ENCODE measurements at places on chromosomes 4 and X. TPM values are rescaled to one million over a fixed set of nuclear protein-coding genes. Genes with fewer than 3 reads are reported as not detected.
A peak's percentile ranks its signal among the peaks of the same experiment; 100 is the strongest.

DNA sequence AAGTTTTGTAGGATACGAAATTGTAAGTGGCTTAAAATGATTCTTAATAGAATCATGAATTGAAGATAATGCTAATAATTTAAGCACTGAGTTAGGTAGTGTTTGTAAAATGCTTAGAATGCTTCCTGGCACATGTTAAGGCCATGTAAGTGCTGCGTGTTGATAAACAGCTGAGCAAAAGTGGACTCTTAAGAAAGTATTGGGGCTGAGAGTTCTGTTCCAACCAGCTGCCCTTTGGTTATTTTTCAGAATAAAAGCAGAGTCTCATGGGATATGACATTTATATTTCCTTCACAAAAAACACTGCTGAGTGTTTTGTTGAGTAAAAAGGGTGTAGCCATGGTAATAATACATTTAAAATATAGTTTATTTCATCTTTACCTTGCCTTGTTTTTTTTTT, 42.5 kb downstream of the HTT start:
- DNase-seq: no peak
- H3K27me3 ChIP-seq: no peaks in the 10 kb centered on the region
- no peak overlapping the region for H3K27ac ChIP-seq
- H3K36me3 ChIP-seq: peaks cover 35% of the 10 kb centered on the region
- no peak overlapping the region for H3K4me3 ChIP-seq

Gene ASB9
- 0.34 TPM for total RNA-seq

Gene CLNK
- not detected for total RNA-seq

GRCh38 chrX:41092776-41093175, 7.5 kb downstream of the USP9X start:
- H3K27me3 ChIP-seq: no peaks in the 10 kb centered on the region
- no peak overlapping the region for H3K4me3 ChIP-seq
- H3K27ac ChIP-seq: no peak overlapping the region
- no peak for DNase-seq
- peaks cover 22% of the 10 kb centered on the region for H3K36me3 ChIP-seq

Gene RHOH
- 159 TPM for total RNA-seq

DNA sequence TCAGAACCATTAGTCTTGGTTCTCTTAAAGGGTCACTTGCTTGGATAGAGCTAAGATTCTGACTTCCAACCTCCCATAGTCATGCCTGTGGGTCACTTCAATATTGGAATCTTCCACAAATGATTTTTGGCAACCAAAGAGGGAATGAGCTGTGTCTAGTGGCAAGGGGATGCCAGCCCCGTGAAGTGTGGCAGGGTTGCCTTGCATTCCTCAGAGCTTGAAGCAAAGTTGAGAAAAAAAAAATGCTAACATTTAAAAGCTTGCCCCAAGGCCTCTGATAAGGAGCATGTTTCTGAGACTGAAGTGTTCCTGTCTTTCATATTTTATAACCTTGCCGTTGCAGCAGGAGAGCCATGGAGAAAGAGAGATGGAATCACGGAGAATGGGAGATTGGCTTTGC, 120.2 kb downstream of the PAPSS1 start:
- no peaks in the 10 kb centered on the region for H3K4me1 ChIP-seq
- H3K4me3 ChIP-seq: no peak overlapping the region
- no peak overlapping the region for H3K27ac ChIP-seq

GRCh38 chr4:176380352-176381157, 60.8 kb downstream of the SPCS3 start:
- DNase-seq: no peak
- H3K27ac ChIP-seq: no peak overlapping the region
- H3K27me3 ChIP-seq: no peaks in the 10 kb centered on the region
- no peaks in the 10 kb centered on the region for H3K36me3 ChIP-seq
- no peaks in the 10 kb centered on the region for H3K4me1 ChIP-seq

DNA sequence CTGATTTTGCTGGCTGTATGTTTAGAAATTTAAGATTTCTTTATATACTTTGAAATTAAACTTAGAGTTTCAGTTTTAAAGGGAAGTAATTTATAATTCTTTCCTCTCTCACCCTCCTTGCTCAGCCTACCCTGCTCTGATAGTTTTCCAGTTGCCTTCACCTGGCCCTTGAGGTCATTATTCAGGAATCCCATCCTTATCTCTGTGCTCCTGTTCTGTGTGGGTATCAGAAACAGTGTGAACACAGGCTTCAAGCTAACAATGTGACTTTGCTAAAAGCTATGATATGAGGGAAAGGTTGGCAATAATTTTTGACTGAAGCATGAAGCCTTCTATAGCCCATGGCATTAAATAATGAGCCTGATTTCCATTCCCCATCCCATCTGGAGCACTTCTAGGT, 128.1 kb downstream of the MID1 start:
- no peak overlapping the region for H3K4me3 ChIP-seq
- no peaks in the 10 kb centered on the region for H3K27me3 ChIP-seq
- no peak for DNase-seq
- no peaks in the 10 kb centered on the region for H3K36me3 ChIP-seq

Gene AKAP14
- total RNA-seq: not detected

DNA sequence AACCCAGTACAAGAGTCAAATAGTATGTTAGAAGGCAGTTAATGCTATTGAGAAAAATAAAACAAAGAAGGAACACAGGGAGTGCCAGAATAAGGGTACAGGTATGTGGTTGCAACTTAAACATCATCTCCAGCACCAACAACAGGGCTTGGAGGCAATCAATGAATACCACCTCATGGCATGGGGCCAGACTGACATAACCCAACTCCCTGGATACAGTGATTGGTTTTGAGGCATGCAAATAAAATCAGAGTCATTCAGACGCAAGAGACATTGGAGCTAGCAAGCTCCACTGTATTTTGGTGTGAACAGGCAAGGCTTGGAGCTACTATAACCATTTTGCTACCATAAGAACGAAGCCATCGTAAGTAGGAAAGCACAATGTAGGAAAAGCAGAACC, 56.7 kb downstream of the PPP3CA start:
- H3K36me3 ChIP-seq: no peaks in the 10 kb centered on the region
- no peak overlapping the region for H3K4me3 ChIP-seq
- H3K27me3 ChIP-seq: no peaks in the 10 kb centered on the region
- H3K27ac ChIP-seq: no peak overlapping the region
- DNase-seq: no peak

Gene QRFPR
- total RNA-seq: not detected

DNA sequence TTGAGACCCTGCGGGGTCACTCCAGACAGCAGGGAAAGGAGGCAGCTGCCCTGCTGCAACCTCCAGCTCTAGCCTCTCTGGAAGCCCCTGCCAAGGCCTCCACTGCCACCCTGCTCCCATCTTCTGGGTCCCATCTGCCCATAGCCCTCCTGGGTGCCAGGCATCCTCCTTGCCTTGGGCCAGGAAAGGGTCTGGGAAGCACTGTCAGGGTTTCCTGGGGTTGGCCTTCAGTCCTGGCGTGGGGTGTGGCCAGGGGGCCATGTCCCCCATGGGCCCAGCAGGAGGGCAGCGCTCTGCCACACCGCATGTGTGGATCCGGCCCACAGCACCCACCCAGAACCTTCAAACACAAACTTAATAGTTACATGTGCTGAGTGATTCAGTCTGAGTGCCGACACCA, 3.4 kb upstream of the CPLX1 start:
- peaks cover 15% of the 10 kb centered on the region for H3K4me1 ChIP-seq
- no peak overlapping the region for H3K27ac ChIP-seq
- H3K4me3 ChIP-seq: no peak overlapping the region

- no peak overlapping the region for H3K27ac ChIP-seq
- no peaks in the 10 kb centered on the region for H3K4me1 ChIP-seq
- H3K36me3 ChIP-seq: no peaks in the 10 kb centered on the region
Observed at GRCh38 chr4:4821577-4821976, 37.9 kb upstream of the MSX1 start.

Gene LIAS
- total RNA-seq: 16.1 TPM

GRCh38 chrX:24316111-24316510, 2.2 kb upstream of the SUPT20HL2 start:
- H3K27me3 ChIP-seq: peaks cover 4% of the 10 kb centered on the region
- DNase-seq: no peak
- no peak overlapping the region for H3K4me3 ChIP-seq
- H3K27ac ChIP-seq: no peak overlapping the region

DNA sequence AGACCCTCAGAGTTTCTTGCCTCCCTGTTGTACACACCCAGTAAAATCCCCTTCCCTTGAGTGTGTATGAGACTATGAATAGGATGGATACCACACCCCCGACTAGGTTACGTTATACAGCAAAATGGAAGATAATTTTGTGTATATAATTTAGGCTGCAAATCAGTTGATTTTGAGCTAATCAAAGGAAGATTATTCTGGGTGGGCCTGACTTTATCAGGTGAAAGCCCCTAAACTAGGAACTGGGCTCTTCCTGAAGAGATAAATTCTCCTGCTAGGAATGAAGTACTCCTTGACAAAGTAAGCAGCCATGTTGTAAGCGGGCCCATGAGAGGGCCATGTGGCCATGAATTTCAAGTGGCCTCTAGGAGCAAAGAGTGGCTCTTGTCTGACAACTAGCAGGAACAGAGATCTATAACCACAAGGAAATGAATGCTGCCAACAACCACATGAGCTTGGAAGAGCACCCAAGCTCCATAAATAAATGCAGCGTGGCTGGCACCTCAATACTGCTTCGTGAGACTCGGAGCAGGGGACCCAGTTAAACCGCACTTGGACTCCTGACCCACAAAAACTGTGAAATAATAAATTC, 646.4 kb downstream of the IL1RAPL1 start:
- H3K4me3 ChIP-seq: no peak overlapping the region
- H3K4me1 ChIP-seq: no peaks in the 10 kb centered on the region
- H3K27me3 ChIP-seq: no peaks in the 10 kb centered on the region

GRCh38 chr4:121192480-121192879, 28.4 kb upstream of the TNIP3 start:
- peaks cover 5% of the 10 kb centered on the region for H3K36me3 ChIP-seq
- no peaks in the 10 kb centered on the region for H3K27me3 ChIP-seq
- H3K27ac ChIP-seq: peak overlapping the region; percentile 60

- H3K36me3 ChIP-seq: no peaks in the 10 kb centered on the region
- DNase-seq: no peak
- no peak overlapping the region for H3K4me3 ChIP-seq
- H3K4me1 ChIP-seq: no peaks in the 10 kb centered on the region
- no peak overlapping the region for H3K27ac ChIP-seq
Observed at GRCh38 chr4:165803005-165803404, 70.0 kb upstream of the TLL1 start.

Gene PALLD
- 1.3 TPM for total RNA-seq

DNA sequence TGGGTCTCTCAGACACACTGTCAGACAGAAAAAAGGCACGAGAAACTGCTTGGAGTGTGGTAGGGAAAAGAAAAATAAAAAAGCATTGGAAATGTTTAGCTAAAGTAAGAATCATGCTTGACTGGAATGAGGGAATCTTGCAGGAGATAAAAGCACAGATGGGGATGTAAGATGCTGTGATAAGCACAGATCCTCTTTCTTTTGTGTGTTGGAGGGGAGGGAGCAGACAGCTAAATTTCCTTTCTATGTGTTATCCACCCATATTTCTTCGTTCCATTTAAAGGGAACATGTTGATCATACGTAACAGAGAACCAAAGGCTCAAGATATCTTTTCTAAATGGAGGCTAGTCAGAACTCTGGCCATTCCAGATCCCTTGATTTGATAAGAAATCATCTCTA, 614.0 kb upstream of the LCORL start:
- H3K4me3 ChIP-seq: no peak overlapping the region
- no peaks in the 10 kb centered on the region for H3K4me1 ChIP-seq
- H3K36me3 ChIP-seq: no peaks in the 10 kb centered on the region
- no peak for DNase-seq

DNA sequence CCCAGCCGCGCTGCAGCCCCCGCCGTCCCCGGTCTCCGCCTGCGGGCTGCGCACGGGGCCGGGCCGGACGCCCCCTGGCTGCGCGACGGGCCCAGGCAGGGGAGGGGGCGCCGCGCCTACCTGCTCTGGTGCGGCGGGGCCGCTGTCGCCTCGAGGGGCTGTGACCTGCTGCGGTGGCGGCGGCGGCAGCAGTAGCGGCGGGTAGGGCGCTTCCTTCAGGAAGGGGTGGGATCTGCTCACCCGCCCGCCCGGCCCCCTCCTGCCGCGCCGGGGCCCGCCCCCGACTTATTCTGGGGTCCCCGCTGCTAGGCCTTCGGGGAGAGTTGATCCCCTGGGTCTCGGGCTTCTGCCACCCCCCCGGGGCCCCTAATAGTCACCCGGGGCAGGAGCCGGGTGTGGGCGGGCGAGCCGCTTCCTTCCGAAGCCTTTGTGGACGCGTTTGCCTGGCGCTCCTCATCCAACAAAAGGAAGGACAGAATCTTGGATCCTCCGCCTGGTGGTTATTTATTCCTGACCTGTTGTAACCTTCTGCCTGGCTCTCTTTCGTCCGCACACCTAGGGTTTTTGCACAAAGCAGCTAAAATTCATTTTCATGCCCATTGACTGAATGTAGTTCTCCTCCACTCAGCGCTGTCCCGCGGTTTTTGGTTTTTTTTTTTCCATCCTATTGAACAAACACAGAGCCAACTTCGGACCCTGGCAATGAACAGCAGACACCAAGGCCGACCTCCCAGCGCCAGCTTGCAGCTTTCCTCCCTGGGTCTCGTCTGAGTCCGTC, at the start of gene TMEM150C:
TSS of gene TMEM150C (minus strand) at position 203 of the 778 bp plus-strand sequence. CDS start 57,331 bp downstream, outside the sequence.
- peaks cover 4% of the 10 kb centered on the region for H3K36me3 ChIP-seq
- peaks cover 12% of the 10 kb centered on the region for H3K4me1 ChIP-seq
- peak within 1 kb of the TSS; percentile 60 for H3K4me3 ChIP-seq
- no peak within 1 kb of the TSS for H3K27ac ChIP-seq
- peaks cover 53% of the 10 kb centered on the region for H3K27me3 ChIP-seq
- DNase-seq: no peak

GRCh38 chrX:102651242-102652011, at the start of gene GPRASP1:
TSS of gene GPRASP1 (plus strand) at chrX:102651483. CDS start at chrX:102653914, 2,431 bp downstream.
- H3K36me3 ChIP-seq: no peaks in the 10 kb centered on the region
- peak within 1 kb of the TSS; percentile 84 for H3K4me3 ChIP-seq
- peaks cover 17% of the 10 kb centered on the region for H3K4me1 ChIP-seq
- H3K27ac ChIP-seq: peak within 1 kb of the TSS; percentile 67
- peak; percentile 28 for DNase-seq
- no peaks in the 10 kb centered on the region for H3K27me3 ChIP-seq

Gene SHROOM3
- total RNA-seq: not detected

- H3K4me3 ChIP-seq: no peak overlapping the region
- H3K27me3 ChIP-seq: no peaks in the 10 kb centered on the region
- H3K27ac ChIP-seq: no peak overlapping the region
- H3K4me1 ChIP-seq: peaks cover 48% of the 10 kb centered on the region
Observed at GRCh38 chr4:152523731-152524130, 12.2 kb downstream of the FBXW7 start.

DNA sequence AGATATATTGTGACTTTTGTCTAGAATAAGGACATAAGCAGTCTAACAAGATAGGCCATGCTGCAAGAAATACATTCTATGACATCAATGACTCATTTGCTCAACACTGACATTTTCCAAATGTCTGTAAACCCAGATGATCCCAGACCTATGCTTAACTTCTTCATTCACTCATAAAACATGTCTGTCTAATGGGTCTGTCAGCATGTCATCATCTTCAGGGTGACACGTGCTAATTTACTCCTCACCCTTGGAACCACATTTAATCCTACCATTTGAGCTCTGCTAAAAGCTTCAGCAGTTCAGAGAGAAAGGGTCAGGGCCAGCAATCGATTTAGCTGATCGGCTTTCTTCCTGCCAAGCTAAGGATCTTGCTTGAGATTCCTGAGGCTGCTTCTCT, 109.4 kb upstream of the MAP3K15 start:
- no peak overlapping the region for H3K4me3 ChIP-seq
- DNase-seq: no peak
- no peak overlapping the region for H3K27ac ChIP-seq
- H3K27me3 ChIP-seq: no peaks in the 10 kb centered on the region

Gene WNK3
- total RNA-seq: 0.03 TPM

Measured in activated CD8-positive, alpha-beta T cell treated with anti-CD3 and anti-CD28 coated beads, Interleukin-2, amount 10 ng/mL, durations not matched to agents 7 days and 5 days (primary cell).